ENCODE measurements at places on chromosomes 6 and 20.

DNA sequence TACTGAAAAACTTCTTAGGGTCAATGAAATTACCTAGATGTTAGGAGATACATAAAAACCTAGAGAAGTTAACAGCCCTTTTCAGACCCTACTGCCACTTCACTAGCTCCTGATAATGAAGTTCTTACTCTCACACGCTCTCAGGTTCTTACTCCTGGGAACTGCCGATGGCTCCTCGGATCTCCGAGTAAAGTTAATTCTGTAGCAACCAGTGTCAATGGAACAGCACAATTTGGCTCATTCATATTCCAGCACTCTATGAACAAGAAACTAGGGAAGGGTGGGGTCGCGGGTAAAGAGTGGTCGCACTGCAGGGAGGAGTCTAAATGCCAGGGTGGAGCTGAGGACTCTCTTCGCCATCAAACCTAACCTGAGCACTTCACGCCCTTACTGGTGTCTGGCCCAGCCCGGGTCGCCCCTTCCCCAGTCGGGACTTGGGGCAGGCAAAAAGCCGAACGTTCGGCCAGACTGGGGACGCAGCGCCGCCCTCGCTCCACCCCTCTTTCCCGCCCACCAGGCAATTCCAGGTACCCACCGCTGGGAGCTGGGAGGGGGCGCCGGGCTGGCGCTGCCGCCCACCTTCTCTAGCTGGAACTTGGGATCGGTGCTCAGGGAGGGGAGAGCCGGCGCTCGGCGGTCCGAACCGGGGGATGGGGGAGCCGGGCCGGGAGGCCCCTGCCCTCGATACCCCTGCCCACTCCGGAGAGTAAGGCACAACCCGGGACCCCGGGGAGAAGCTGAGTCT, 744 bp downstream of the RAB23 start:
- peak; percentile 70 for DNase-seq

DNA sequence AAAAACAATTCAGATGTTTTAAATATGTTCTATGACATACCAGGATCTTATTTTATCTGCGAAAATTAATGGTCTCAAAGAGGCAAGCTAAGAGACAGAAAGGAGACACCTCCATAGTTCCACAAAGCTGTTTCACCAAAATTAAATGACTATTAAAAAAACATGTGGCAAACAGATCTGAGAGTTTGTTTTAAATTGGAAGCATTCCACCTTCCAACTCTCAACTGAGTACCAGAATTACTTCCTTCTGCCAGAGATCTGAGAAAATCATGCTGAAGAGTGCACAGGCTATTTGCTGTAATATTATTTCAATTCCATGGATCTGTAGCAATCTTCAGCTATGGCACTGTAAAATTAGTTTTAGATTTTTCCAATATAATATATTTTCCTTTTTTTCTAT, 669.5 kb upstream of the MARCKS start:
- DNase-seq, result no peak

- DNase-seq, result no peak
Observed at GRCh38 chr6:104705095-104705707, 154.5 kb downstream of the HACE1 start.

- no peak for DNase-seq
Observed at GRCh38 chr6:33001685-33002084, 7.7 kb downstream of the HLA-DOA start.

DNA sequence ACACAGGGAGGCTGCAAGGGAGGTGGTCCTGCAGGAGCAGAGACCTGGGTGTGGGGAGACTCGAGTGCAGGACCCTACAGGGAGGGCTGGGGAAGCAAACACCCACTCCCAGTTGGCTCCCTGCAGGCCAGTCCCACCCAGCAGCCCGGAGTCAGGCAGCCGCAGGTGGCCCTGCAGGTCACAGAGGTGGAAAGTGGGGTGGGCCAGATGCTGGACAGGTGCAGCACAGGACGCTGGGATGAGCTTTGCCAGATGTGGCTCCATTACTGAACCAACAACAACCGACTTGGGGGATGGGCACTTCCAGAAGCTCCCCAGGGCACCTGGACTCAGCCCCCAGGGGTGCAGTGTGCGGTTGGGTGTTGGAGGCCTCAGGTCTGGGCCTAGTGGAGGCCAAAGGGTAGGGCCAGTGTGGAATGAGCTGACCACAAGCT, 26.6 kb upstream of the MYT1 start:
- no peak for DNase-seq

DNA sequence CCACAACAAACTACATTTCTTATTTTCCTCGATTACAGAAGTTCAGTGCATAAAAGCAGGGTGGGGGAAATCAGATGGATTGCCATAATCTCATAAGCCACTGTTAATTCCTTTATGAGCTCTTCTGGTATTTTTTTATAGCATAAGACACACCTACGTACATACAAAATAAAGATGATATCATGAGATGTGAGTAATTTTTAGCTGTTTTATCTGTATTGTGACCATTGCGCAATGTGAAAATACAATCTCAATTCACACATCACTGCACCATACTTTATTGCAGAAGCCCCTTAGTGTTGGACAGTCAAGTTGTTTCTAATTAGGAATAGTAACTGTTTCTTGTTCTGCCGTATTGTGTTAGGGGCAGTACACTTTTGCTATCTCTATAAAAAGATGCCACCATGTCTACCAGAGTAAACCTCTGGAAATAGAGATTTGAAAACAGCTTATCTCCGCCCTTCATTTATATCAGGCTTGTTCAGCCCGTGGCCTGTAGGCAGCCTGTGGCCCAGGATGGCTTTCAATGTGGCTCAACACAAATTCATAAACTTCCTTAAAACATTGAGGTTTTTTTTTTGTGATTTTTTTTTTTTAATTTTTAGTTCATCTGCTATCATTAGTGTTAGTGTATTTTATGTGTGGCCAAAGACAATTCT, 90.4 kb downstream of the FARS2 start:
- no peak for DNase-seq

DNA sequence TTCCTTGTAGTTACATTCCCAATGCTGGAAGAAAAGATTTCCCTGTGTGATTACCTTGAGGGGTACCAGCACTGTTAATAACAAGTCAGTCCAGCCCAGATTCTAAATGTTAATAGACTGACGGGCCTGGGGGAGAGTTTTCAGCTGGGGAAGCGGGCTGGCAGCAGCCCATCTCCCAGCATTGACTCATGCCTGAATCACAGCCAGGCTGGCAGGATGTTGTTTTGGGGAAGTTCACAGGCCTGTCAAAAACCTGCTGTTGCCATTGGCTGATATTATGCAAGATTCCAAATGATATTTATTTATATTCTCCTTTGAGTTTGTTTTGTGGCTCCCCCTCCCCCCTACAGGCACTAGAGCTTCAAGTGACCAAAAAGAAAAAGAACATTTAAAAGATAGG, 213.9 kb upstream of the CNR1 start:
- peak; percentile 51 for DNase-seq

- DNase-seq, result no peak
Observed at GRCh38 chr20:53574819-53575218, 18.8 kb downstream of the ZNF217 start.

GRCh38 chr20:9838035-9838377, 870 bp downstream of the PAK5 start:
- DNase-seq, result peak; percentile 39

GRCh38 chr6:33557376-33557775, 22.7 kb downstream of the BAK1 start:
- no peak for DNase-seq

GRCh38 chr6:7848229-7848628, 62.4 kb downstream of the TXNDC5 start:
- no peak for DNase-seq

- no peak for DNase-seq
Observed at GRCh38 chr6:123520217-123520616, 116.5 kb downstream of the TRDN start.

GRCh38 chr6:160102399-160102798, 19.2 kb upstream of the SLC22A1 start:
- no peak for DNase-seq

DNA sequence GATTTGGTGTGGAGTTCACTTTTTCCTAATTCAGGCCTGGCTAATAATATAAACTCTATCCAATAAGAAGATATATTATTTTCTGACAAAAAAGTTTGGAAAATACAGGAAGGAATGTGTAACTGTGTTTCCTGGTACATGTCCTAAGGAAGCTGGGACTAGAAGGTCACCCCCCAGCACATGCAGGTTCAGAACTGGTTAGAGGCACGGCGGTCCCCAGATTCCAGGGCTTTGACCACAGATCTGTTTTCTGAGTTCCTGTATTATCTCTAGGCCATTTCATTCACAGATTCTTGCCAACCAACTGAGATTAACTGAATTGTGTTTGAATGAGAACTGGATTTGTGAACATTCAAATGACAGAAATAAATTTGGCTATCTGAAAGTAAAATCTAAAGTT, 94.5 kb downstream of the TULP4 start:
- no peak for DNase-seq

GRCh38 chr20:47927944-47928343, 142.7 kb upstream of the SULF2 start:
- DNase-seq, result no peak

DNA sequence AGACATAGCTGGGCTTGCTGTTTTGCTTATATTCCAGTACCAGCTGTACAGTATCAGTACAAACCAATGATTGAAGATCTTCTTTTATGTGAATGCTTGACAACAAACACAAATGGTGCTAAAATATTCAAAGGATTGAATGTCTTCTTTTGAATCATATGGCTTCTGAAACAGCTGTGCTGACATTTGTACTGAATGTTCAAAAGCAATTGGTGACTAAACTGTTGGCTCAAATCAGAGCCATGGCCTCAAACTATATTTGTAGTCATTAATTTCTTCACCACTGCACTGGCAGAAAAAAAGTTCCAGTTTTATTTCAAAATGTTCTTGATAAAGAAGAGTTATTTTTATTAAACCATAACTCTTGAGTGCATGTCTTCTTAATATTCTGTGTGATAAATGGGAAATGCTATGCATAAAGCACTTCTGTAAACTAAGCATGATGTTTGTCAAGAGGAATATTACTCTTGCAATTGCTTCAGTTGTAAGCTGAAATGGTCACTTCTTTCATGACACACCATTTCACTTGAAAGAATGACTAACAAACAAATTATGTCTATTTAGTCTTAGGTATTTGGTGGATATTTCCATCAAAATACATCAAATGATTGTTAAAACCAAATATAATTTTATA, 45.9 kb upstream of the CENPW start:
- DNase-seq, result no peak

- no peak for DNase-seq
Observed at GRCh38 chr6:3022765-3023662, 23.3 kb downstream of the NQO2 start.

DNA sequence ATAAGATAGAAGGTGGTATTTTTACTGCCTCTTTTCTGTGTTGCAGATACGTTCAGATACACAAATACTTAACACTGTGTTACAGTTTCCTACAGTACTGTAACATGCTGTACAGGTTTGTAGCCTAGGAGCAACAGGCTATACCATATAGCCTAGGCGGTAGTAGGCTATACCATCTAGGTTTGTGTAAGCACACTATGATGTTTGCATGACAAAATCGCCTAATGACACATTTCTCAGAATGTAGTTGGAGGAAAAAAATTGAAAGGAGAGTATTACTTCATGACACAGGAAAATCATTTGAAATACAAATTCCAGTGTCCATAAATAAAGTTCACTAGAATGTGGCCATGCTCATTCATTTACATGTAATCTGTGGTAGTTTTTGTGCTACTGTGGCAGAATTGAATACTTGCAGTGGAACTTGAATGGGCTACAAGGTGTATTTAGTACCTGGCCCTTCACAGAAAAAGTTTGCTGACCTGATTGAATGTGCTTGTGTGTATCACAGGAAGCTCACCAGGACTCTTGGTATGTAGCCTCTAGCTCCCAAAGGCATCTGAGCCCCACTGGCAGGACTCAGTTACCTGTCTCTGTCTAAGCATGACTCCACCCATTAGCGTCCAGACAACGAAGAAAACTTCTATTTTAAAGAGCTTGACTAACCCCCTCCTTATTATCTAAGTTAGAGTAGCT, 18.8 kb downstream of the TOP1 start:
- DNase-seq, result no peak

DNA sequence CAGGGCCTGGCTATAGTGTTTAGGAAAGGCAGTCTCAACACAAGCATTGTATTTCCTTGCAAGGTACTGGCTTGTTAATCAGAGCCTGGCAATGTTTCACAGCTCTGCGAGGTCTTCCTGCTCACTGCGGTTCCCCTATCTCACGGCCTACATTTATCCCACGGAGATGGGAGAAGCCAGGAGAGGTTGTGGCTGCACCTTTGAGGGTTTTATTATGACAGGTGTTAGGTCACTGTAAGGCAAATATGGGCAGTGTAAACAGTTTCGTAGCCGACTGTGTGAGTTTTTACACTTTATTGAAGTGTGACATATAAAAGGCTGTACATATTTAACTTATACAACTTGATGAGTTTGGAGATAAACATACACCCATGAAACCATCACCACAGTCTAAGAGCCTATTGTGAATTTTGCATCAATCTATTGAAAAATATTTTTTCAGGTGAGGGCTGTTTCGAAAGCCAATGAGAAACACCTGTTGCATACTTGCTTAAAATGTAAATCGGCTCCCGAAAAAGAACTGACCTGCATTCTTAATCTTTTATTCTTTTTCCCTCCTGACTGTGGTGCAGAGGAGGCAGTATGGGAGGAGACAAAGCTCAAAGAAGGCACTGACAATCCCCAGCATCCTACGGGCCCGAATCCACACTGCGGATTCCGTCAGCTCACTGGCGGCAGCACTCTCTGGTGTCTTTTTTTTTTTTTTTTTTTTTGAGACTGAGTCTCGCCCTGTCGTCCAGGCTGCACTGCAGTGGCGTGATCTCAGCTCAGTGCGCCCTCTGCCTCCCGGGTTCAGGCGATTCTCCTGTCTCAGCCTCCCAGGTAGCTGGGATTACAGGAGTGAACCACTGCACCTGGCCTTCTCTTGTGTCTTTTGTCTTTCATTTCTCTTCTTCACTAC, 7.5 kb upstream of the RBM38 start:
- no peak for DNase-seq

DNA sequence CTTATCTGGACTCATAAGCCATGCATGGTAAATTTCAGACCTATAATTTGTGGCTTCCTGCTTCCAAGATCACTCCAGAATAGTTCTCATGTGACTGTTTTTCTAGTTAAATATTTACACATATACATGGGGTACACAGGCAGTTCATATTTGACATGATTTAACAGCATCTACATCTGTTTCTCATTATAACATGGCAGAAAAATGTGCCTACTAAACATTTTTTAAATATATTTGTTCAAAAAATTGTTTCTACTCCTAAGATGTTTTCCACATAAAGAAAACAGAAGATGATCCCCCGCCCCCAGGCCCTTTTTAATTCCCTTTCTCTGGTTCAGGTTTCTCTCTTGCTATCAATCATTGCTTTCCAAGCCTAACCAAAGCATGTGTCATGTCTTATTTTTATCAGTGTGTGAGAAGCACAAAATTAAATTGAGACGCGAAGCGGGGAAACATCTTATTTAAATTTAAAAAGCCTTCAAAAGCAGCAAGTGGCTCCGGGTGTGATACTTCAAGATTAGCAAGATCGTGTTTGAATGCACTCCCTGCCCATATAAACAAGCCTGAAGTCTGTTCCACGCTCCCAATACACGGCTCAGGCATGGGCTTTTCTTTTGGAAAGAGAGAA, 37.3 kb downstream of the IPCEF1 start:
- no peak for DNase-seq

GRCh38 chr6:29864037-29864810, 36.6 kb downstream of the HLA-G start:
- DNase-seq, result no peak

GRCh38 chr20:39894067-39894466, 795.0 kb downstream of the MAFB start:
- no peak for DNase-seq

- DNase-seq, result no peak
Observed at GRCh38 chr20:2907519-2907918, 34.2 kb downstream of the PTPRA start.

GRCh38 chr20:55160996-55161395, 685.6 kb downstream of the DOK5 start:
- DNase-seq, result no peak

- DNase-seq, result no peak
Observed at GRCh38 chr6:156416391-156416790, 360.8 kb upstream of the ARID1B start.

All from dorsolateral prefrontal cortex (tissue), 122 donors.